ENCODE measurements at places on chromosomes 7 and 10.

- DNase-seq: no peak
These were observed 55.1 kb upstream of the PPP2R2D start for GRCh38 chr10:131845505-131846239.

DNA sequence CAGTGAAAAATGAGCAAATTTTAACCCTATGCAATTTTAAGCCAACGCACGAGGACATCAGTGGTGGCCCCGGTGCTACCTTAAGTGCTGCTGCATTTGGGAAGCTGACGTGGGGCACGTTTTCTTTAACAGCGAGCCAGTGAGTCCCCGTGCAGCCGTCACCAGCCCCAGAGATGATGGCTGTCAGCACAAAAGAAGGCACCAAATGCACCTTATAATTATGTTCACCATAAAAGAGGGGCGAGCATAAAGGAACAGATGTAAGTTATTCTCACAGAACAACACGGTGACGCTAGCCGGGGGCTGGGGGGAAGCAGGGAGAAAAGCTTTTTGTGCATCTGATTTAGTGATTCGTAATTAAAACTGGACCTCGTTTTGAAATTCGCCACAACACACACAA, 260.1 kb downstream of the DNAJB6 start:
- no peak for DNase-seq

DNA sequence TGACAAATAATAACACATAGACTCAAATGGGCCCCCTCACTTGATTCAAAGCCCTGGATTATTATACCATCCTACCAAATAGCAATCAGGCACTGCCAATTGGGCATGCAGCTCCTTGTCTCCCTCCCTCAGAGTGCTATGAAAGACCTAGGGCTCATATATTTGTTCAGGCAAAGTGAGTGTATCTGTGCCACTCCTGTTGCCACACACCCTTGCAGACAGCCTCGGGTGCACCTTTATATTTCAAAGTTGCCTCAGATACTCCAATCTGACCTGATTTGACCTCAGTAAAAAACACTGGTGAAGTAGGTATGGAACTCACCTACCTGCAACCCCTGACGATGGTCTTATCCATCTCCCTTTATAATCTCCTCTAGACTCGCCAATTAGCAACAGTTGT, 3.0 kb upstream of the NAMPT start:
- DNase-seq: no peak

DNA sequence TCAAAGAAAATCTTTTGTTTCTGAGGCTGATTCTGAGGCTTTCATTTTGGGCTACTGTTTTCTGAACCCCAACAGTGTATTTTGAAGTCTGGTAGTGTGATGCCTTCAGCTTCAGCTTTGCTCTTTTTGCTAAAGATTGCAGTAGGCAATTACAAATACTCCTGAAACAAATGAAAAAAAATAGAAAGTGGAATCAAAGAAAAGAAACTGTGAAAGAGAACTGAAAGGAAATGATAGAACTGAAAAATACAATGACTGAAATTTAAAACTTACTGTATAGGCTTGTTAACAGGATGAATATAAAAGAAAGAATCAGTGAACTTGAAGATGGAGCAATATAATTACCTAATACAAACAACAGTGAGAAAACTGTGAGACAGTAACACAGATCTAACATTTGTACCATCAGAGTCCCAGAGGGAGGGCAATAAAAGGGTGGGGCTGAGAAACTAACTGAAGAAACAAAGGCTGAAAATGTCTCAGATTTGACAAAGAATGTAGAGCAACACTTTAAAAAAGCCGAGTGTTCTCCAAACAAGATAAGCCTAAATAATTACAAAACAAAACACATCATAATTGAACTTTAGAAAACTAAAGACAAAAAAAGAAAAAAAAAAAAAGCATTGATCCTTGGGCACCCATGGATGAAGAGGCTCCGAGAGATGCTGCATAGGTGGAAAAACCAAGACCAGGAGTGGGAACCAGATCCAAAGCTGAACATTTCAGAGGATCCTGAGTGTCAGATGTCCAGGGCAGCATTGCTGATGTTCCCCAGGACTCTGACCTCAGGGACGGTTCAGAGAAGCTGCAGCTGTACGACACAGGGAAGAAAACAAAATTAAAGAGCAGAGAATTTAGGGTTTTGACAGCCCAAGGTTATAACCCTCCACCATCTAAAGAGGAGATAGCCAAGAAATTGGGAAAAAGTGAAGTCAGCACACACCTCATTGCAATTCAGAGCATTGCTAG, 223.2 kb upstream of the IGFBP3 start:
- no peak for DNase-seq

- no peak for DNase-seq
These were observed 942.9 kb downstream of the NRG3 start for GRCh38 chr10:82817676-82818422.

- peak; percentile 83 for DNase-seq
These were observed 89.1 kb downstream of the MMRN2 start for GRCh38 chr10:86868353-86868752.

DNA sequence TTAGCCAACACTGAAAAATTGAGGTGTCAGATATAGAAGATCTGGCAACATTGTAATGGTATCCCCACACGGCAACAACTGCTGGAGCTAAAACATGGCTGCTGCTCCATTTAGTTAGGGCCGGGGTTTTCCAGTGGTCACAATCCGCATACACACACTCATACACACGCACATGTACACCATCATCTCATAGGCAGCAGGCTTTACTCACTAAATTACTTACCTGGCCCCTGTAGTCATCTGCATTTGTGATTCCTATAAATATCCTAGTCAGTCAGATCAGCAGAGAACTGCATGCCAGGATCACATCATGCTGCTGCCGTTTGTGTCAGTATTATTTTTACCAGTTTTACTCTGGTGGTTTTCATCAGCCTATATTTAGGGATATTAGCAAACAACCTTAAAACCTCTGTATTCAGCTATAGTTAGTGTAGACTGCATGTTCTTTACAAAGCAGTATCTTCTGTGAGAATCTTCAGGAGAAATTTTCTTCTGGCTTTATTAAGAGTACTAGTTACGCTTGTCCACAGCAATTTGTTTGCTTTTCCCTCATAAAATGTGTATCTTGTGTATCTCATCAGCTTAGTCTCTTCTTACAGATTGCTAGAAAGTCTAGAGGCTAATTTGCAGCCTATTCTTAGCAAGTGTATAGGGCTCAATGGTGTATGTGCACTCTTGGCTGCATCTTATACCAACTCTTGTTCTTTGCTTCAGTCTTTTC, 38.3 kb upstream of the PTPN12 start:
- DNase-seq: no peak

DNA sequence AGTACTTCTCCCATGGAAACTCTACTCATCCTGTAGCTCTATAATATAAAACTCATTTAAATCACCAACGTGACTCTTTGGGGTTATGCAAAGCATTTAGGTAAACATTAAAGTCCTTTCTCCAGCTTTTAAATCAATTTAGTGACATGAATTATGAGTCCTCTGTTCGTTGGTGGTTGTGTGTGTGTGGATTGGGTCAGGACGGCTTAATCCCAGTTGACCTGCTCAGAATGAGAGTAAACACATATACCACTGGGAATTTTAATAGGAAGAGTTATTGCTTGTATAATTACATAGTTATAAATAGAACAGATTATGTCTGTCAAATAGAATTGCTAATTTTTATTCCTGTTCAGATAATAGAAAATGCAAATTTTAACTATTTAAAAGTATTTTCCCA, 30.7 kb upstream of the ADCY1 start:
- DNase-seq: no peak

GRCh38 chr7:12320987-12321647, 82.5 kb downstream of the VWDE start:
- DNase-seq: no peak

- DNase-seq: peak; percentile 87
These were observed 58.4 kb upstream of the MYO3A start for GRCh38 chr10:25875556-25876165.

- peak; percentile 81 for DNase-seq
These were observed 58.8 kb downstream of the PARP12 start for GRCh38 chr7:140003913-140004382.

DNA sequence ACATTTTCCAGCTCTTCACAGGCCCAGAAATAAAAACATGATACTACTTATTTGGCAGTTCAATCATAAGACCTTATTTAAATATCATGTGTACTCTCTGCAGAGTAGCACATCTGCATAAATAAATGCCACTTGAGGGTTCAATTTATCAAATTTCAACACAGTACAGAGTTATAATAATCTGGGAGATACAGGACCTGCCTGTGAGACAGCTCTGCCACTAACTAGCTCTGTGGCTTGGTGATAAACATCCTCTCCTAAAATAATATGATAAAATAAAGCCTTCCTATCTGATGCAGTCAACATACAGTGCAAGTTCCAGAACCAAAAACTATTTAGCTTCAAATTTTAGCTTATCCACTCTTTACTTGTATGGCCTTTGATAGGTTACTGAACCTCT, 90.9 kb upstream of the GATAD1 start:
- DNase-seq: no peak

DNA sequence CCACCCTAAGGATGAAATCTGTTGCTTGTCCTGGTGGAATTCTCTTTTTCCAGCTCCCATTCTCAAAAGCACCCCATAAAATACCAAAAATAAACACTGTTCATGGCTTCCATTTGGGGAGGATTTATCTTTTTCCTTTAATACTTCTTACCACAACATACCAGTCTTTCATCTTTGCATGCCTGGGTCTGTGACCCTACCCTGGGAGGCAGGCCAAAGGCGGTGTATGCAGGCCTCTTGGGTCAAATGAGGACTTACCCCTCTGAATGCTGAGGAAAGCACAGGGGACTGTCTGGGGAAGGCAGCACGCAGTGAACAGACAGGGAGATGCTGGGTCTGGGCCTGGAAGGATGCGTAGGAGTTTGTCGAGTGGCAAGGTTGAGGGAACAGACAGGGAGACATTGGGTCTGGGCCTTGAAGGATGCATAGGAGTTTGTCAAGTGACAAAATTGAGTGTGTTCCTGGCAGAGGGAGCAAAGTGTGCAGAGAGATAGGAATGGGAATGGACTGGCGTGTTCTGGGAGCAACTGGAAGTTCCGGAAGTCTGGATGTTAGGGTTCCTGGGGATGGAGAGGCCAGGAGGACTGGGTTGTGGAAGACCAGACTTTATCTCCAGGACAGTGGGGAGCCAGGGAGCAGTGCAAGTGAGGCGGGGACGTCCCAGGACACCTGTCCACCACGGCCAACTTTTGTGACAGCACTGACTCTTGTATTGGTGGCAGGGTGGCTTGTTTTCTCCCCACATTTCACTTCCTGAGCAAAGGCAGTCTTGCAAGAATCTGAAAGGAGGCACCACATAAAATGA, 40.8 kb downstream of the MYL10 start:
- no peak for DNase-seq

GRCh38 chr10:86390337-86391120, 23.9 kb upstream of the GRID1 start:
- DNase-seq: no peak

DNA sequence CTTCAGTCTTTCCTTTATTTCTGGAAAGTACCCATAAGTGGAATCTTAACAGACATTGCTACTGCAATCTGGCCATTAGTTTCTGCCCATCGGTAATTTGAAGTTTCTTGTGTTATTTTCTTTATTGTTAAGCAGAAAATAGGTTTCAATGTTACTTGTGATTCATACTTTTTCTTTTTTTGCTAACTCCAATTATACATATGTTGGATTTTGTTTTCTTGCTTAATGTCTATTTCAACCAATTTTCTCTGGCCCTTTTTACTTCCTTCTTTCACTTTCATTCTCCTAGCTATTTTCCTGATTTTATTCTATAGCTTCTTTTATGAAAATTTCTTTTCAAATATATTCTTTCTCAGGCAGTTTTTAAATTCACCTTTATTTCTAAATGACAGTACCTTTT, 457.4 kb downstream of the TCERG1L start:
- DNase-seq: no peak

DNA sequence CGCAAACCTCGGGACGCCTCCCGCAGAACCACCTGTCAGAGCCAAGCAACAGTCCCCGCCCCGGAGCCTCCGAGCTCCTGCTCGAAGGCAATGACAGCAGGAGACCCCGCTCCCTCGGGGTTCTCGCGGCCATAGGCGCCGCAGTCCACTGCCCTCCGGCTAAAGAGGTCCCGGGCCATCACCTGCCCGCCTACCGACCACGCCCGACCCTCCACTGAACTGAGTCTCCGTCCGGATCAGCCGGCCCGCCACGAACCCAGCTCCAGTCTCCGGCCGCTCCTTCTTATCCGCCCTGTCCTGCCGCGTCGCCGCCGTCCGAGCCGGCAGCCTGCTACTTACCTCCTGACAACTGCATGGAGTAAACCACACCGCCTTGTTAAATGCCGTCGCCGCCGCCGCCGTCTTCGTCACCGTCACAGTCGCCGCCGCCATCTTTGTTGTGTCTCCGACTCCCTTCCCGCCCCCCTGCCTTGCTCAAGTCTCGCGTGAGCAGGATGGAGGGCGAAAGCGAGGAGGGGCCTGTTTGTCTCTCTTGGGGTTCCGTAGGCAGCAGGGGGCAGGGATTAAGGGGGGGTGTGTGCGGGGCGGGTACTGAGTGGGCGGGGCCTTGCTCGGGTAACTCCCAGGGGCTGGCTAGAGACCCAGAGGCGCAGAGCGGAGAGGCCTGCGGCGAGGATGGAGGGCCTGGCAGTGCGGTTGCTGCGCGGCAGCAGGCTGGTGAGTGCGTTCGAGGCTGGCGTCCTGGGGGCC, at the start of the genes ACADSB and IKZF5:
ACADSB (plus strand) TSS at position 652 of the 750 bp plus-strand sequence; CDS start at position 676, 24 bp downstream.
IKZF5 (minus strand) TSS at position 441 of the 750 bp plus-strand sequence. CDS start 10,170 bp downstream, outside the sequence.
- peak; percentile 99 for DNase-seq

DNA sequence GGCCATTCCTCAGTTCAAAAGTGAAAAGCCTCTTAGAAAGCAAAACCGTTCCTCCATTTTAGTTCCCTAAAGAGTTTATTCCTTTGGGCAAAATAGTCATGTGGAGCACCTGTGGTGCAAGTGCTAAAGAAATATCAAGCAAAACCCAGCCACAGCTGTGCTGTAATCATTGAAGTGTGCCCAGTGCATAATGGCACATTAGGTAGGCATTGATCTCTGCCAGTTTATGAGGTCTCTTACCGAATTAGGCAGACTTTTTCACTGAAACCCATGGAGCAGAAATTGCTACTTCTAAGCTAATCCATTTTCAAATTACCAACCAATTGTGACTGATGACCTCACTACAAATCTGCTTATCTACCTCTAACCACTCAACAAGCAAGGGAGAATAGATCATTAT, 97.2 kb upstream of the SEMA3A start:
- peak; percentile 82 for DNase-seq

- DNase-seq: no peak
These were observed 26.2 kb downstream of the ADK start for GRCh38 chr10:74177140-74177677.

- DNase-seq: peak; percentile 80
These were observed 774 bp downstream of the TUBGCP2 start for GRCh38 chr10:133307776-133308420.

GRCh38 chr7:103867874-103868273, 121.6 kb downstream of the RELN start:
- DNase-seq: no peak

- no peak for DNase-seq
These were observed 282.1 kb downstream of the CXCL12 start for GRCh38 chr10:44102726-44103255.

GRCh38 chr10:118042827-118043242, 3.9 kb downstream of the RAB11FIP2 start:
- no peak for DNase-seq

DNA sequence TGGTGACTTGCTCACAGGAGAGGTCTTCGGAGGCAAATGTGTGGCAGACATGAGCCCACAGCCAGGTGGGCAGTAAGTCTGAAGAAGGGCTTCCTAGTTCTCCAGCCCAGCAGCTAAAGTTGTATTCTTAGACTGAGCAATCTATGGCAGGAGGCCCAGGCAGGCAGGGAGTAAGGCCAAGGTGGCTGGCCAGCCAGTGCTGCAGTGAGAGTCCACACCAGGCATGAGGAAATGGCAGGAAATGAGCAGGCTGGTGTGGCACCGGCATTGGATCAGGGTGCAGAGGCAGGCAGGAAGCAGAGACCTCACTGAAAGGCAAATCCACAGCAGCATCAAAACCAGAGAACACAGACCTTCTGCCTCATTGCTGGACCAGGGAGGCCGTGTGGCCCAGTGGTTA, 84.6 kb upstream of the PDE1C start:
- no peak for DNase-seq

Data from neural progenitor cell (in vitro differentiated cells).